Stimulated activated CD8-positive, alpha-beta memory T cell treated with anti-CD3 and anti-CD28 coated beads, Interleukin-7, amount 100 ng/mL, for 48 hours (primary cell): ENCODE measurements at places on chromosomes 1 and 21.
A peak's percentile ranks its signal among the peaks of the same experiment; 100 is the strongest.

DNA sequence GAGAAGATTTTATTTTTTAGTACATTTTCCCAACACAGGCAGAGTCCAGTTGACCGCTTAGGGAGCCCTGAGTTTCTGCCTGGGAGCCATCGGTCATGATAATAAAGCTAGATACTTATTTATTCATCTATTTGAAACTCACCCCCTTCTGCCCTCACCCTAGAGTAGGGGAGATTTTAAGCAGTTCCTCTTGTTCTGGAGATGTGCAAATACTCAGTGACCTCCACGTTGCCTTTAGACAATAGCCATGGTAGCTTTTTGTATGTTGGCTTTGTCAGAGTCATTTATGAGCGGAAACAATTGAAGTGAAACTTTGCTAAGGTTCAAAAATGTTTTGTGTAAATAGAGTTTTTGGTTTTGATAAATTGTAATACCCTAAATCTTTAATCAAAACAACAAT is 45.7 kb upstream of the PLPPR4 start:
- DNase-seq: no peak

- no peak for DNase-seq
These were observed 340.0 kb upstream of the DPYD start for GRCh38 chr1:98260839-98261238.

DNA sequence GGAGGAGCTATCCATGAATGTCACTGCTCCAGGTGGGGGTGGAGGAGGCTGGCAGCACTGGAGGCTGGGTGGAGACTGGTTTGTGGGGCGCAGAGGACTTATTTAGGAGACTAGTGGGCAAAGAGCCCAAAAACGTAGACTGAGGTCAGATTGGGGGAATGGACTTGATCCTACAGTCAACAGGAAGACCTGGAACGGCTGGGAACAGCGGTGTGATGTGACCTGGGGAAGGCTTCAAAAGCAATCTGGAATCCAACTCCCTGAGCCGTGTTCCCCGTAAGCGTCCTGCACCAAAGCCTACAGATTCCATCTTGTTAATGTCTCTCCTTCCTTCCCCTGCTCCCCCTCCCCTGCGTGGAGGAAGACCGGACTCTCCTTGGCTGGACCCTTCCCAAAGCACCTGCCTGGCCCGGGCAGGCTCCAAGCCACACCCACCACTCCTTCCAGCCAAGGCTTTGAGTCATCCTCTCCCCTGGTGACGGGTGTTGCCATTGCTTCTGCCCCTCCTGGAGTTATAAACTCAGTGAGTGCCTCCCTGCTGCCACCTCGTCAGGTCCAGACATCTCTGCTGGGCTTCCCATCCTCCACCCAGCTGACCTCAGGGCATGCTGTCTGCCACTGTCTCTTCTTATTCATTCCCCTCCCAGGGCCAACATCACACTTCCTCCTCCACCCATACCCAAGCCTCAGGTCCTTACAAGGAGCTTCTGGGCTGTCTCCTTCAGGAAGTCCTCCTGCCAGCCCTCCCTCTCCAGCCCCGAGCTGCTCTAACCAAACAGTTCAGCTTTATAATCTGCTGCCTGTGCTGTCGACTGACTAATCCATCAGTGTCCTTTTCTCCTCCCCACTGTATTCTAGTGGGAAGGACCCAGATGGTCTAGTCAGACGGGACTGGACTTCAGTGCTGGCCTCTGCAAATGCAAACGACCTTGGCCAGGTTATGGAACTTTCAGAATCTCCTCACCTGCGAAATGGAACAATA is 1.6 kb upstream of the CLSTN1 start:
- DNase-seq: no peak

DNA sequence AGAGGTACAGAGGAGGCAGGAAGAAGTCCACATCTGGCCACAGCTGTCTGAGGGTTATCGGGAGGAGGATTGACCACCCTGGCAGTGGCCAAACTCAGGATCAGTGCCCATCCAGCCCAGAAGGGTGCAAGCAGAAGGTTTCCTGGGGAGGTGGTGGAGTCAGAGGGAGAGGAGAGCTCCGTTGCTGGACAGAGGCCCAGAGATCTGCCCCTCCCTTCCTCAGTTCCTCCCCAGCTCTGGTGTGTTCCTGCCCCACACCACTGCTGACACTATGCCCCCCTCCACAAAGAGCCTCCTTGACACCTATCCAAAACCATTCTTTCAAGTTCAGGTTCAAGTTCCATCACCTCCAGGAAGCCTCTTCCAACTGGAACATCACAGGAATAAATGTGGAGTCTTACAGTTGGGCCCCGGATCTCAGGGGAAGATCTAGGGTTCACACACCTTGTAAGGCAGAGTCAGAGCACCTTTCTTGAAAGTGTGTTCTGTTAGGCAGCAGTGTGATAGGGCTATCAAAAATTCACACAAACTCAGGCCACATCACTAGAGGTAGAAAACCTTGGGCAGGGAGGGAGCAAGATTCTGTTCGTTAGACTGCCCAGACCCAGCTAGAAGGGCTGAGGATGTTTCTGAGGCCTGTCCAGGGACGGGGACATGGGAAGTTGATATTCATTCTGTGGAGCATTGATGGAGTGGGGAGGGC is 7.4 kb downstream of the LDLRAD1 start:
- no peak for DNase-seq

- no peak for DNase-seq
These were observed 153.0 kb downstream of the KCNJ6 start for GRCh38 chr21:37763298-37763697.

- DNase-seq: no peak
These were observed 24.4 kb upstream of the AGBL4 start for GRCh38 chr1:50047916-50048694.

DNA sequence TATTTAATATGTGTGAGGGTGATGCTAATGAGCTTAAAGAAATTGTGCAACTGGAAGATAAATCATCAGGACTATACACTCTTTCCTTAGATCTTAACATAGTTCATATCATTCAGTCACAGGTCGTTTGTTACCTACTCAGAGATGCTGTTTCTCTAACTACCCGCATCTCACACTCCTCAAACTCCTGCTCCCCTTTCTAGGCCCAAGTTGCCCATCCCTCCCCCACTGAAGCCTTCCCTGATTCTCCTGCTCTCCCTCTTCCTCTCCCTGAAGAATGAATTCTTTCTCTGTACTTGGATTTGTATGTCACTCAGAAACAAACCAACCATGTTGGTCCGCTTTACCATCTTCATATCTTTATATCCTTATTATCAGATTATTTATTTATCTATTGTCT is 9.1 kb downstream of the SH3GLB1 start:
- no peak for DNase-seq

GRCh38 chr1:219506473-219506899 is 106.4 kb downstream of the ZC3H11B start:
- DNase-seq: no peak

- DNase-seq: no peak
These were observed 26.8 kb upstream of the ATP5PO start for GRCh38 chr21:33942426-33942825.

- no peak for DNase-seq
These were observed 14.4 kb upstream of the FCRL5 start for GRCh38 chr1:157566484-157567300.

DNA sequence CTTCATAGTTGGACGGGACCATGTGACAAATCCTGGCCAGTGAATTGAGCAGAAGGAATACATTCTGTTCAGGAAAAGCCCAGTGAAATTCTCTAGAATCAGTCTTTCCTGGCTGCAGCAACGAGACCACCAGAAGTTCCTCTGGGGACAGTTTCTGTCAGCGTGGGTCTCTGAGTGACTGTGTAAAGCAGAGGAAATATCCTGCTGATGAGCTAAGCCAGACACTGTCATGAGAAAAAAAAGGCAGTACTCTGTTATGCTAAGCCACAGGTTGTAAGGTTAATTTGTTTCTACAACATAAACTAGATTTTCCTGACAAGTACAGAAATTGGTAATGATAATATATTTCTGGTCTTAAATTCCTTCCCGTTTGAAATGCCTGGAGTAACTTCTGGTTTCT is 664.4 kb downstream of the LMO4 start:
- no peak for DNase-seq

DNA sequence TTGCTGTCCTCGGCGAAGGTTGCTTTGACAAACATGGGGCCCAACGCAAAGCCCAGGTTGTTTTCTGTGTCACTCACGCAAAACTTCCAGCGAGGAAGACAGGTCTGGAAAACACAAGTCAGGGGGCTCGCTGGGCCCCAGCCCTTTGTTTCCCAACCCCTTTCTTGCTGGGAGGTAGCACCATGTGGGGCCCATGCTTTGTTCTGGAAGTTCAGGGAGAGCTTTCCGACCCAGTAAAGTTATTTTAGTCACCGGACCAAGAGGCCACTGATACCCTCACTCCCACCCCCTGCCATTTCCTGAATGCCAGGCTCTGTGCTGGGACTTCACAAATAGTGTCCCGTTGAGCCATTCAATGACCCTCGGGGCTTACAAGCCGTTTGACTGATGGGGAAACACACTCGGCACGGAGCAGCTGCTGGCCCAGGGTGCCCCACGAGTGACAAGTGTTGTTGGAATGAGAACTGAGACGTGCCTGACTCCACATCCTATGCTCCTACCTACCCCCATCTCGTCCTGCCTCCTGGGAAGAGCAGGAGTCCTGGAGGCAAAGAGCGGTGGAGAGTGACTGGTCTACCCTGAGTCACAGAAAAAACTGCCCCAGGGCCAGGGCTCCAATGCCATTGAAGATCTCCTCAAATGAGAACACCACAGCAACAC is 52.0 kb downstream of the ECE1 start:
- no peak for DNase-seq

- DNase-seq: no peak
These were observed 11.0 kb downstream of the RWDD3 start for GRCh38 chr1:95245029-95245428.

- DNase-seq: no peak
These were observed 2.5 kb upstream of the MYBPH start for GRCh38 chr1:203178083-203178482.

GRCh38 chr21:39386899-39387298 is 38.0 kb upstream of the HMGN1 start:
- DNase-seq: no peak

DNA sequence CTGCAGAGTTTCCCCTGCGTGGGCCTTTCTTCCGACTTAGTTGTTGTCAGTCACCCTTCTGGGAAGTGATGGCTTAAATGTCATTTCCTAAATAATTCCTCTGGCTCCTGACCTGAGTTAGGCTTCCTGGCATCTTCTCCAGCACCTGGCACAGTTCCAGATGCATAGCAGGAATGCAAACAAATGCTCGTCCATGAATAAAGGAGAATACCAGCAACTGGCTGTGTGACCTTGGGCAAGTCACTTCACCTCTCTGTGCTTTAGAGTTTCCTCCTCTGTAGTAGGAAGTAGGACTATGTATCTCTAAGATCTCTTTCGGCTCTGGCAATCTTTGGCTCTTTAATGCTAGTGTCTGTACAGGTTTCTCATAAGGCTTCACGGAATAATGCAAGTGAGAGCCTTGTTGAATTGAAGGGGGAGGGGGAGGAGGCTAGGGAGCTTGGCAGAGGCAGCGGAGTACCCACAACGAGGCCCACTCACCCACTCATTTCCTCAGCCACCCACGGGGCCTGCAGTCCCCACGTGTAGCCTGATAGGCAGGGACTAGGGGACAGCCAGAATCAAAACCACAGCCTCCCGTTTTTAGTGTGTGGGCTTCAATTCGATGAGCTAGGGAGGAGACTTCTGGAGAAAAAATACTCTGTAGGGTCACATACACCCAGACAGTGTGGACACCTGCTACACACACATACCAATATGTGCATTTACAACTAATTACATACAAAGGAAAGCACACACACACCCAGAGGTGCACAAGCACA is 48.1 kb downstream of the TENT5C start:
- no peak for DNase-seq

GRCh38 chr1:32400876-32401631 is 6.8 kb upstream of the BSDC1 start:
- DNase-seq: peak; percentile 11

DNA sequence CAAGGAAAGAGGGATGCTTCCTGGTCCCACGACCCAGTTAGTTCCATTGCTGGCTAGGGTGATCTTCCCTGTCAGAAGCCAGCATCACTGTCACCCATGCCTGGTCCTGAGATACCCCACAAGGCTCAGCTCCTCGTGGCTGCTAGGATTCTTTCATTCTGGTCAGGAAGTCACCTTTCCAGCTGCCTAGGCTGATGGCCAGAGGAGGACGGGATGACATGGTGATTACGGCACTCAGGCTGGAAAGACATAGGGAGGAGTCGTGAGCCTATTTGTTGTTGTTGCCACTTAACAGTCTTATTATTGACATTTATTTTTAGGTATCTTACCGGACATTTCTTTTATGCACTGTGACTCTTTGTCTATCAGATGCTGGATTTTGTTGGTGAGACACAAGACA is 20.0 kb upstream of the MAPKAPK2 start:
- no peak for DNase-seq

DNA sequence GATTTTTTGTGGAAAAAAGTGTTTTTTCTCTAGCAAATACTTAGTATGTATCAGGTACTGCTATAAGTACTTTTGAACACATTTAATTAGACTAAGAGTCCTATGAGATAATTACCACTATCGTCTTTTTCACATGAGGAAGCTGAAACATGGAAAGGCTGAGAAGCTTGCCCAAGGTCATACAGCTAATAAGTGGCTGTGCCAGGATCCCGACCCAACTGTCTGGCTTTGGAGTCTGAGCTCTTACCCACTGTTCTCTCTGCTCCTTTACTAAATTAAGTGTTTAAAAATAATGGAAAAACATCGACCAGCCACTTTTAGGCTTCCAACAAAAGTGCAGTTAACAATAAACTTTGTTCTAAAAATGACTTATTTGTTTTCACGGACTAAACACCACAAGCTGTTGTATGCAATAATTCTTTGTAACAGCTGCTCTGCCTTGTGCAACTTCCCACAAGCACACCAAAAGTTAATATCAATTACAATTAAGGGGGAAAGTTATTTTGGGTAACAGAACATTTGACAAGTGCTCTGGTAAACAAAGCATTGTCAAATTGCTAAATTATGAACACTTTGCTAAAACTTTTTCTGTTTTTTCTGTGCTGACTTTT is 75.7 kb downstream of the CRB1 start:
- no peak for DNase-seq

DNA sequence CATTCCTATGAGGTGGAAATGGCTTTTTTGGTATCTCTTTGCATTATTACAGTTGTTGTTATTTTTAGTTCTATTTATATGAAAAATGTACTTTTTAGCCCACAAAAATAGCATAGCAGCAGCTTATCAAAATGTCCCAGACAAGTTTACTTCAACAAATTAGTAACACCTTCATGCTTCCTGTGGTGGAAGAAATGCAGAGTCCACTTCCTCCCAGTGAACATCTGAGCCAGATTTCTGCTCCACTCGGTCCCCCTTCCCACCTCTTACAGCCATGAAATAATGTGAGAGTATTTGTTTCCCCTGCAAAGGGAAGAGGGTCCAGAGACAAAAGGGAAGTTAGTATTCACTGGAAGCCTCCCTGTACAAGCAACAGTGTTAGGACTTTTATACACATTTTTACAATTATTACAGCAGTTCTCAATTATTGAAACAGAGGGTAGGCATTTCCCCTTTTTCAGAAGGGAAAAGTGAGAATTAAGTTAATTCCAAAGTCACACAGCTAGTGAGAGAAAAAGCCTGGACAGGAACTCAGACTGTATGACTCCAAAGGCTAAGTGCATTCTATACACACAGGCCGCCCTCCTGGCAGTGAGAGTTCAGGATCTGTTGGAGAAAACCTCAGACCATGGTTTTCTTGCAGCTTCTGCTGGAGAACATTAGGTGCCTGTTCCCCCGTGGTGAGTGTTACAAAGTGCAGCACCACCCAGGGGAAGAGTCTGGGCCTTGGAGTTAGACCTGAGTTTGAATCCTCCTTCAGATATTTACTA is 126.5 kb downstream of the PBX1 start:
- no peak for DNase-seq
